ENCODE measurements at places on chromosomes 4 and X. TPM values are rescaled to one million over a fixed set of nuclear protein-coding genes. Genes with fewer than 3 reads are reported as not detected.

Gene TNMD
- total RNA-seq = not detected

DNA sequence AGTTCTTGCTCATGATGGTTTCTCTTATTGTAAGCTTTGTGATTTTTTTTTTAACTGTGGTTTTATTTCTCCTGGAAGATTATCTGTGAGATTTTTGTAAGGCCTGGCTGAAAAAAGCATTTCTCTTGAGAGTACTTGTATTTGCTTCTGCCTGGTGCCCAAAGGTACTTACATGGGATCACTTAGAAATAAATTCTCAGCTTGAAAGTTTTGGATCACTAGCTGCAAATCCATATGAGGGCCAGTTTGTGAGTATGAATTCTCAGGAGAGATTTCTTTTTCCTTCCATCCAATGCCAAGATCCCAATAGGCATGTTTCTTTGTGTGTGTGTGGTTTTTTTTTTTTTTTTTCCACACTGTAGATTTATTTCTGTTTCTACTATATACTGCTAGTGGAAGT lies 1884.7 kb upstream of the PCDH7 start:
- no peak overlapping the region for H3K4me3 ChIP-seq
- no peaks in the 10 kb centered on the region for H3K4me1 ChIP-seq
- no peak for DNase-seq
- no peaks in the 10 kb centered on the region for H3K36me3 ChIP-seq
- H3K27me3 ChIP-seq = no peaks in the 10 kb centered on the region

DNA sequence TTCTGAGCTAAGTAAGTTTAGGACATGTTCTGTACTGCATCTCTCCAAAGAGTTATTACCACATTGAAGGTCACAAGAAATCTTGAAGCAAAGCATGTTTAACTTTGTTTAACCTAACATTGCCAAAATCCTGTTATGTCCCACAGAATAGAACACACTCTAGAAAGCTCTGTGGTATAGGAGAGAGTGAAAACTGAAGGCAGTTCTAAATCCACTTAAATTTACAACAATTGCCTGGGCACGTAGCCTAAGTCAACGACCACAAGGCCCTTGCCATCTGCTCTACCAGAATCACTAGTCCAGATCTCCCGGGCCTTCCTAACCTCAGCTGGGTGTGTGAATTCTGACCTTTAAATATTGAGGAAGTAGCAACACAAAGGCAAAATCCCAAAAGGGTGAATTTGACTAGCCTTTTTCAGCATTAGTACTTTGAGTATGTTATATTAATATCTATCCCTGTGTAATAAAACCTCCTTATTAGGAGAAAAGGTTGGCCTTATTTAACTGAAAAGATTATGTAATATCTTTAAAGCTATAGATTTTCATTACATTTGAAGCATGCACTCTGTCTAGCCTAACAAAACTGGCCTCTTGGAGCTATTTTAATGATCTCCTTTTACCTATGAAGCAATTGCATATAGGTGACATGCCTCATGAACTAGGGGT lies 4.5 kb upstream of the MAML3 start:
- H3K27me3 ChIP-seq = peaks cover 6% of the 10 kb centered on the region
- peaks cover 41% of the 10 kb centered on the region for H3K4me1 ChIP-seq
- DNase-seq = no peak

Gene YY2
- 2.3 TPM for total RNA-seq

DNA sequence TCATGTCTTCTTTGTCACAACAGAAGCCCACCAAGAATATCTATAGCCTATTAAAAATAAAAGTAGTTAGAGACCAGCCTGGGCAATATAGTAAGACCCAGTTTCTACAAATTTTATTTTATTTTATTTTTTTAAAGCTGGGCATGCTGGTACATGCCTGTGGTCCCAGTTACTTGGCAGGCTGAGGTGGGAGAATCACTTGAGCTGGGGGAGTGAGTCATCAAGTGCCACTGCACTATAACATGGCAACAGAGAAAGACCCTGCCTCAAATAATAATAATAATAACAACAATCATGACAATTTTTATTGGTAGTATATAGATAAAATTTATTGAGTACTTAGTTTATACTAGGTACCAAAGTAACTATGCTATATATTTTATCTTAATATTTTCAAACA lies 93.0 kb upstream of the NPFFR2 start:
- no peaks in the 10 kb centered on the region for H3K27me3 ChIP-seq
- no peak overlapping the region for H3K4me3 ChIP-seq
- H3K36me3 ChIP-seq = no peaks in the 10 kb centered on the region
